Right renal pelvis (tissue), 4 donors: ENCODE measurements at places on chromosomes 7 and 10. TPM values are rescaled to one million over a fixed set of nuclear protein-coding genes. Genes with fewer than 3 reads are reported as not detected.

Gene OGDHL
- 46.1 TPM for polyA plus RNA-seq

Gene TMEM178B
- 0.39 TPM for polyA plus RNA-seq

Gene FAM24B
- 4.2 TPM for polyA plus RNA-seq

Gene THNSL1
- polyA plus RNA-seq = 19.6 TPM

Gene DCLRE1A
- polyA plus RNA-seq = 14.1 TPM

DNA sequence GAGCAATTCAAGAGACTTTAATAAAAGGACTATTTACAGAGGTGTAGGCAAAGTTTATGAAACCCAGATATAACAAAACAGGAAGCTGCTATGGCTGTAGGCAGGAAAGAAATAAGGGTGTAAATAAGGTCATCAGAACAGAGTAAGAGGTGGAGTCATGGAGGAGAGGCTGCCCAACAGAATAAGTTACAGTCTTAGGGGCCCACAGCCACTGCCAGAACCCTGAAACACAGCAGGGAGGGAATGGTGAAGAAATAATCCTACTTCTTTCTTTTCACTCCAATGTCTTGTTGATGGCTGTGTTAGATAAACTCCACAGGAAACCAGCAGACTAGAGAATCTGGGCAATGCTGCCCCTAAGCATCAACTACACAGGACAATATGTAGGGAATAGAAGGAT lies 155.8 kb upstream of the TAC1 start:
- DNase-seq = no peak

DNA sequence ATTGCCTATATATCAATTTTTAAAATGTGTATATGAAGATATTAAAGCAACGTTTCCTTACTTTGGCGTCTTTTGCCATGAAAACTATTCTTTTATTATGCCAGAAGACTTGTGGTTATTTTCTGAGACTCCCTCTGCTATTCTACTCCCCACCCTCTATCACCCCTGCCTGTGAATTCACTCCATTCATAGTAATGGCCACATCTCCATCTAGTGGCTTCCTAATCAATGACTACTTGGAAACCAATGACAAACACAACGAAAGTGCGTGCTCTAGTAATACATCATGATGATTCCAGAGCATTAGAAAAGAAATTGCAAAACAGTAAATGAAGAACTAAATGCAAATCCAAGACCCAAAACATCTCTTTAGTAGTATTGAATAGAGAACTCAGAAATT lies 186.7 kb upstream of the HGF start:
- no peak for DNase-seq

GRCh38 chr10:46541017-46541661 lies 15.3 kb downstream of the GPRIN2 start:
- DNase-seq = no peak

GRCh38 chr7:22329816-22330524 lies 27.0 kb downstream of the RAPGEF5 start:
- DNase-seq = no peak

DNA sequence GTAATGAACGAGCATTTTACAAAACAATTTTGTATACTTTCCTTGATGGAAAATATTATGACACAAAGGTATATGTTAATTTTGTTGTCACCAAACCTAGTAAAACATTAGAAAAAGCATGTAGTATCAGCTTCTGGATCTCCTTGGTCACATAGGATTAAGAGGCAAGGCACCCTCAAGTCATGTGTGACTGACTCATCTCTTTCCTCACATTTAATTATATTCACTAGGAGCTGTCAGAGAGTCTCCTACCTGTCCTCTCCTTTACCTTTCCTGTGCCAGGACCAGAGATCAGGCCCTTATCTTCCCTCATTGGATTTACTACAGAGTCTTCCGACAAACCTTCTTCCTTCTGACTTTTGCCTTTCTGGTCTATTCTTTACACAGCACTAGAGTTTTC lies 111.3 kb upstream of the RPA3 start:
- no peak for DNase-seq

DNA sequence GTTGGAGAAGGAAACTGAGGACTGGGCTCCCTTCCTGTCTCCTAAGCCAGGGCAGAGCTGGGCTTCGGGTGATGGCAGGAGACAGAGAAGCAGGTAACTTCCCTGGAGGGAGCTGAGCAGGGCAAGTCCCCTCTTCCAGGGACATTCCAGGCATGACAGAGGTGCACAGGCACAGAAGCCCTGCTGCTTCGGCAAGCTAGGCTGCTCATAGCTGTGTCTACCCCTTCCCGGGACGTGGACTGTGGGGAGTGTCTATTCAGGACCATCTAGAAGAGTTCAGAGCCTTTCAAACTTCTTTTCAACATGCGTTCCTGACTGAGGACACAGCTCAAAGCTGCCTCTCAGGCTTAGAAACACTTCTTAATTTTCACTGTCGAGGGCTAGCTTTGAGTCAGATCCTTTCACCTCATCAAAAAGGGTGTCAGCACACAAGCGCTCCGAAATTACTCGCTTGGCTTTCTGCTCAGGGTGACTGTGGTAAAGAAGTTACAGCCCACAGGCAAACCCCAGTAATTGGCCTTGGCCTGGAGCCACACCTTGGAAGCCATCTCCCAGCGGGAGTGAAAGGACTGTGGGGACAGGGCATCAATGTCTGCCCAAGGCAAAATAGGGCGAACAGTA lies 63.7 kb upstream of the STEAP1B start:
- no peak for DNase-seq

DNA sequence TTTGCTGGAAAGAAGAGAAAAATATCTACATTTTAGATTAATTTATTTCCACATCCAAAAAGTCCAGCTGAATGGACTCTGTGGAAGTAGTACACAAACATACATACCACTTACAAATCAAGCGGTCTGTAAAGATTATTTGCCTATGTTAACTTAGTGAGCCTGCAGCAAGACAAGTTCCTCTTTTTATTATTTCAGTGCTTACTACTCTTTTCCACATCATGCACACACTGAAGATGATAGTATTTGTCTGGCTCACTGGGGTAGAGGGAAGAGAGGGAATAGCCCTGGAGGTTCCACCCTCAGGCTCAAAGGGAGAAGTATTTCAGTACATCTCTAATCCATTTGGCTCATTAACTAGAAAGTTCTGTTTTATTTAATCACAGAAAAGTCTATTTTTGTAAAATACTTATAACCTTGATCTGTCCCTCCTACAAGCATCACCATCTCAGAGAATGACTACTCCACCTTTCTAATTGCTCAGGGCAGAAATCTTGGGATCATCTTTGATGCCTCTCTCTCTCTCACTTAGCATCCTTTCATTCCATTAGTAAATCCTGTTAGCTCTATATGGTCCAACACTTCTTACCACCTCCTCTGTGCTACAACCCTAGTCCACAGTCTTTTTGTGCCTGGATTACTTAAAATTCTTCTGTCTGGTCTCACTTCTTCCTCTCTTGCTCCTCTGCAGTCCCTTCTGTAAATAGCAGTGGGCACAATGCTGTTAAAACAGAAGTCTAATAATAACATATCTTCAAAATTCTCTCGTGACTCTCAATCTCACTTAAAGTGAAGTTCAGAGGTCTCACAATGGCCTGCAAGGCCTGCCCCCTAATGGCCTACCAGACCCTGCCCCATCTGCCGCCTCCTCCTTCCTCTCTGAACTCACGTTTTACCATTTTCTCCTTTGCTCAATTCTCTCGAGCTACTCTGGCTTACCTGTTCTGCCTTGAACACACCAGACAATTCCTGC lies 64.3 kb upstream of the CCDC6 start:
- DNase-seq = no peak

DNA sequence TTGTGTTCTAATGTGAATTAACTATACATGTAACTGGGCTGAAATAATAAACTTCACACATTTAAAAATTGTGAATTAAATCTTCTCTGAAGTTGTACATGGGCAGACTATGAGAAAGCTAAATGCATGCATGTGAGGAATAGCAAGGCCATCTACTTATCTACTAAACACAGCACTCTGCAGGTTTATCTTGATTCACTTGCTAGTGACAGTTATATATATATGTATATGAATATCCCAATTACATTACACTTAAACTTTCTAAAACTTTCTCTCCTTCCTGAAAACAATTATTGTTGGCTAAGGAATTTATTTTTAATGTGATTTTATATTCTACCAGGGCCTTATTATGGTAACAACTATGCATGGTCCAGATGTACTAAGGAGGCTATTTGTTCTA lies 5.1 kb upstream of the SP4 start:
- DNase-seq = no peak

DNA sequence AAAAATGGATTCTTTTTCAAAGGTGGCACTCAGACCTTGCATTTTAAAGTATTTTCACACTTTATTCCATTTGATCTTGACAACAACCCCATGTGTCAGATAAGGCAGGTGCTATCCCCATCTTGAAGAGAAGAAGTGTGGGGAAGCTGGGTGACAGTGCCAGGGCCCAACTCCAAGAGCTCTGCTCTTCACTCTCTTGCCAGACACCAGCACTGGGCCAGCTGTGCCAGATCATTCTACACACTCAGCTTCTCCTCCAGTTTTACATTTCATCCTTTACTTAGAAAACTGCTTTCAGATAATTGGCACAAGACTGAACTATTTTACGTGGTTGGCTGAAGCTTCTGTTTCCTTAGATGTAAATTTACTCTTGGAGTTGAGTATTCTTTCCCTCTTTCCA lies 64.4 kb downstream of the ENO4 start:
- DNase-seq = no peak

GRCh38 chr10:36119455-36119854 lies 477.4 kb upstream of the FZD8 start:
- no peak for DNase-seq
